ENCODE measurements at places on chromosomes 6 and 20.

DNA sequence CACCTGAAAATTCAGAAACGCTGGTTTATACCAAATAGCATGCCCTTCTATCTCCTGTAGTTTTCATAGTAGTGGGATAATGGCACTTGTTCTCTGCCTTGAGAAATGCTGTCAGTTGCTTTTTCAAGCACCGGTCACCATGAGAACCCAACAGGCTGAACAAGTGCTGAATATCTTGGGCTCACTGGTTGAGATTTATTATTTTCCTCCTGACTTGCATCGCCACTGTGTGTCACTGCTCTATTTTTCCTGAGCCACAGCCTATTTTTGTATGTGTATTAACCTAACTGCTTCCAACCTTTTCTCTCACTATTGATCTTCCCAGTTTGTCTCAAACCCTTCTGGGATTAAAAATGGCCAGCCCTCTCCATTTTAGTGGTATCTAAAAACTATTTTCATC is 71.9 kb downstream of the OPN5 start:
- DNase-seq, result no peak

GRCh38 chr20:52124821-52125220 is 66.8 kb downstream of the ZFP64 start:
- no peak for DNase-seq

DNA sequence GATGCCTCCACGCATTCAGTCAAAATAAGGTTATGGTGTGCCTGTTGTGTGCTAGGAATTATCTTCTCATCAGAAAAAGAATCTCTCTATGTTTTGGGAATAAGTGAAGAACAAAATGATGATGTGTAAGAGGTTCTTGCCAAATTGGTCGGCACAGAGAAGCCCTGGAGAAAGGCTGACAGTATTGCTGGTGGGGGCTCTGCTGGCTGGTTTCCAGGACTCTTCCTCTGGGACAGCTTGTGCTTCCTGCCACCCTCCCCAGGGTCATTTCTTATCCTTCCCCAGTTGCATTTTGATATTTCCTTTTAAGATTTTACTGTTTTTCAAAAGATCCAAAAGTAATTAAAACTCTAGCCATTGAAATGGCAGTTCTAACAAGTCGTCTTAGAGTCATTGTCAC is 22.1 kb downstream of the CST4 start:
- DNase-seq, result no peak

DNA sequence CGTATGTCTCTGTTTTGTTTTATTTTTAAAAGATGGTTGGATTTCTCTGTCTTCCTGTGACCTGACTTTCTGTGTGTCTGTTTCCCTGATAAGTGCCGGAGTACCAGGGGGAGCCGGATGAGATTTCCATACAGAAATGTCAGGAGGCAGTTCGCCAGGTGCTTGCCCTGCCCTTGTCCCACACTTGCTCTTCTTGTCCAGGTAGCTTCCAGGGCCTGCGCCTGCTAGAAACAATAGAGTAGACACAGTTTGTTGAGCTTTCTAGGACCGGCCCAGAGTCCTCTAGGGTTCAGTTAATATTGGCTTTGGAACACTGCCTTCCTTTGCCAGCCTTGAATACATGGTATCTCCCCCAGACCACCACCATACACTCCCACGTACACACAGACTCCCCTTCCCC is 3.9 kb downstream of the ITPA start:
- DNase-seq, result no peak

DNA sequence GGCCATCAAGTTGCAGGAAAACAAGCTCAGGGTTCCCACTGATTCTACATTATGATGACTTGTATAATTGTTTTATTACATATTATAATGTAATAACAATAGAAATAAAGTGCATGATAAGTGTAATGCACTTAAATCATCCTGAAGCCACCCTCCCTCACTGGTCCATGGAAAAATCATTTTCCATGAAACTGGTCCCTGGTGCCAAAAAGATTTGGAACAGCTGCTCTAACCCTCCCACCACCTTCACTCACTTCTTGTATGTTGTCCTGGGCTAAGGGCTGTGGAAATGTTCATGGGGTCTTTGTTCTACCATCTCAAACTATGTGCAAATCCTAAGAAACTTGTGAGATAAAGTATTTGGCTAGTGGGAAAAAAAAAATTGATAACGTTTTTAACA is 133.8 kb downstream of the LRRC1 start:
- no peak for DNase-seq

GRCh38 chr6:70538376-70538775 is 28.4 kb upstream of the SDHAF4 start:
- DNase-seq, result no peak

DNA sequence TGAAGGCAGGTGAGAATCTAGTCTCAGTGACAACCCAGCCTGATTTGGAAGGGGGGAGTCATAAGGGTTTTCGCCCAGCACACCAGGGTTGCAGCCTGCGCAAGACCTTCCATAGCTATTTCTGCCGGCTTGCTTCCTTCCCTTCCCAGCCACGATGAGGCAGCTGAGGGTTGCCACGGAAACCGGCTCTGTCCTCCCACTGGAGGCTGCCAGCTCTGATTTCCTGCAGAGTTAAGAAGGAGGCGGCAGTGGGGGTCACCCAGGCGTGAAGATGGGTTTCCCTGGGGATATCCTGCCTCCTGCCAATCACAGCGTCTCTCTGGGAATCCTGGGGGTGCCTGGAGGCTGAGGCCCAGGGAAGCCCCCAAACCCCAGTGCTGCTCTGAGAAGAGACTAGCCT is 23.1 kb upstream of the KCNB1 start:
- peak; percentile 96 for DNase-seq

DNA sequence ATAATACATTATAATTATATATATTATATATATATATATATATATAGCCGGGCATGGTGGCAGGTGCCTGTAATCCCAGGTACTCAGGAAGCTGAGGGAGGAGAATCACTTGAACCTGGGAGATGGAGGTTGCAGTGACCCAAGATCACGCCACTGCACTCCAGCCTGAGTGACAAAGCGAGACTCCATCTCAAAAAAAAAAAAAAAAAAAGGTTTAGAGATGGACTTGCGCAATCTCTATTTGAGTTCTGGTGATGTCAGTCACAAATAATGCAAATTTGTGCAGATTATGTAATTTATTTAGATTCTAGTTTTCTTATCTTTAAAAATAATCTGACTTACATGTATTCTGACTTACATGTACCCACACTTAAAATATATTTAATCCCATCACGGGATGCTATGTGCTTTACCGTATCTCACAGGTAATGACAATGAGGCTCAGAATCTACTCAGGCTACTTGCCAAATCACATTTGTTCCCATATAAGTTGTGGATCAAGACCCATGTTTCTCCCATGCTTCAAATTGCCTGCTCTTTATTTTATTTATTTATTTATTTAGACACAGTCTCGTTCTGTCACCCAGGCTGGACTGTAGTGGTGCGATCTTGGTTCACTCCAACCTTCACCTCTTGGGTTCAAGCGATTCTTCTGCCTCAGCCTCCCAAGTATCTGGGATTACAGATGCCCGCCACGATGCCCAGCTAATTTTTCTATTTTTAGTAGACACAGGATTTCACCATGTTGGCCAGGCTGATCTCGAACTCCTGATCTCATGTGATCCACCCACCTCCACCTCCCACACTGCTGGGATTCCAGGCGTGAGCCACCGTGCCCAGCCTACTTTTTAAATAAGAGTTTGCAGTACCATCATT is 7.6 kb upstream of the UST start:
- DNase-seq, result no peak

DNA sequence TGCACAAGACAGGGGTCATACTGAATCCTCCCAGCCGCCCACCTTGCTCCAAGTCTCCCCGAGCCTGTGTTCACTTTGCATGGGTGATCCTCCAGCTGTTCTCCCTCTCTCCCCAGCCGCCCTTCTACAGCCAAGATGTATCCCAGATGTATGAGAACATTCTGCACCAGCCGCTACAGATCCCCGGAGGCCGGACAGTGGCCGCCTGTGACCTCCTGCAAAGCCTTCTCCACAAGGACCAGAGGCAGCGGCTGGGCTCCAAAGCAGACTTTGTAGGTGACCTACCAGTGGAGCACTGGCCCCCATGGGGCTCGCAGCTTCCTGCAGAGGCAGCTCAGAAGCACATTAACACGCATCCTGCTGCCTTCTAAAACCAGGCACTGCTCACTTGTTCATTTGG is 14.6 kb upstream of the IFT52 start:
- no peak for DNase-seq

DNA sequence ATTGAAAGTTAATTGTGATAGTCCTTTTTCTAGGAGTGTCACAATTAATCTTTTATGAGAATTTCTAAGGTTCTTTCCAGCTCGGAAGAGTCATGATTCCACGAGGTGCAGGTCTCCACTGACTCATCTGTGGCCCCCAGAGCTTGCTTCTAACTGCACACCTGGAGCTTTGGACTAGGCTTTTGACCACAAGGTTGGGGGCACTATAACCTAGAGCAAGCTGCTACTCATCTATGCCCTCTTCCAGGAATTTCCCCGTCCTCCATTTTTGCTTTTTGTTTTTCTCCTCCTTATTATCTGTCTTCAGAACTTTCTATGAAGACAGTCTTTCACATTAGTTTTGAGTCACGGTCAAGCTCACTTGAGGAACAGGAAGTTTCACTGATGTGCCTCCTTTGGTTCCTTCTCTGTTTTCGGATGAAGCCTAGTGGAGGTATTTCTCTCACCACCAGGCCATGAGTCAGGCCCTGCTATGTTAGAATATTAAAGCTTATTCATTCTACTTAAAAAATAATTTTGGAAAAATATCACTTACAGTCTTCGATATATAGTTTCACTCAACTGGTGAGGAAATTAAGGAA is 119.2 kb upstream of the INSM1 start:
- no peak for DNase-seq
